ENCODE measurements at places on chromosomes 3 and 15.
A peak's percentile ranks its signal among the peaks of the same experiment; 100 is the strongest.

- no peak for DNase-seq
These were observed 262.7 kb upstream of the NSMCE3 start for GRCh38 chr15:29532296-29532695.

GRCh38 chr3:64220161-64220914 is 4.9 kb downstream of the PRICKLE2 start:
- no peak for DNase-seq

GRCh38 chr15:86236356-86237110 is 156.9 kb downstream of the AGBL1 start:
- no peak for DNase-seq

DNA sequence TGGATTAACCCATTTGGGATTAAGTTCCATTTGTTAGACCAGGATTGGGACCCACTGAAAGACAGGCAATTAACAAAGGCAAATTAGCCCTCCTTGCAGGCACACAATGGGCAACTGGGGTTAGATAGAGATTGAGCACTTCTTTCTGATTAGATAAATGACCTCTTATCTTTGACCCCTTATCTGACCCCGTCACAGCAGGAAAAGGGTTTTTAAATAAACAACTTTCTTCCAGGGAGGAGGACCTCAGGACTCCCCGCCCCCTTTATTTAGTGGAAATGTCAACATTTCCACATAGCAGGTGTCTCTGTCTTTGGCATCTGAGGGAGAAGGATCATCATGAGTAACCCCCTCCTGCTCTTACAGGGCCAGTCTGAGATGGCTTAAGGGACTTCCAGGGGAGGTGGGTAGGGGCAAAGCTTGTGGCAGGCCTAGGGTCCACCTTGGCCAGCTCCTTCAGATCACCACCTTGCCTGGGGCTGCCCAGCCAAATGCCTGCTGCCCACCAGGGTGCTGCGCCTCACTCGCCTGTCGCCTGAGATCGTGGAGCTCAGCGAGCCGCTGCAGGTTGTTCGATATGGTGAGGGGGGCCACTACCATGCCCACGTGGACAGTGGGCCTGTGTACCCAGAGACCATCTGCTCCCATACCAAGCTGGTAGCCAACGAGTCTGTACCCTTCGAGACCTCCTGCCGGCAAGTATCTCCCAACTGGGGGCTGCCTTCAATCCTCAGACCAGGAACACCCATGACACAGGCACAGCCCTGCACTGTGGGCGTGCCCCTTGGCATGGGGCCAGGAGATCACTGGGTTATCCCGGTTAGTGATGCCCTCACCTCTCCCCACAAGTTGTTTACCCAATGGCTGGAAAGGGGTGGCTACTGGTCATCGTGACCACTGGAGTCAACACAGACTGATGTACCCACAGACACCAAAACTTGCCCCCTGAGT is 2.6 kb upstream of the WDR6 start:
- no peak for DNase-seq

DNA sequence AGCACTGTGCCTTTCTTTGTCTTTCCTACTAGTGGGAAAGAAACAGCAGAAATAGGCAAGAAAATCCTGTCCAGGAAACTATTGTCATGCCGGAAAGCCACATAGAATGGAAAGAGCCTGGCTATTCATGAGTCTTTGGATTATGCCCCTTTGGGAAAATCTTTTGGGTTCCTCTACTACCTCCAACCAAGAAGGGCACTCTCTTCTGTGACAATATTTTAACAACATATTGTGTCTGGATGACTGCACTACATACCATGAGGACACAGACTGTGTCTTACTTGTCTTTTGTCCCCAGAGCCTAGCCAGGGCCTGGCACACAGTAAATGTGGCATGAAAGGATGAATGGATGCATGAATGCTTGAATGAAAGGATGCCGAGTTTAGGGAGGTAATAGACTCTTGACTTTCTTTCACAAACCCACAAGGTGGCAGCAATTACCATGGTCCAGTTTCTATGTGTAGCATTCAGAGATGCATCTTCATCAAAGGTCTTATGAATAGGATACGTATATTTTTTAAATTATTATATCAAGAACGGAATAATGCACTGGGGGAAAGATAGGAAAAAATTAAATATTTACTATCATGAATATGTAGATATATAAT is 30.3 kb downstream of the ARL14 start:
- peak; percentile 57 for DNase-seq

DNA sequence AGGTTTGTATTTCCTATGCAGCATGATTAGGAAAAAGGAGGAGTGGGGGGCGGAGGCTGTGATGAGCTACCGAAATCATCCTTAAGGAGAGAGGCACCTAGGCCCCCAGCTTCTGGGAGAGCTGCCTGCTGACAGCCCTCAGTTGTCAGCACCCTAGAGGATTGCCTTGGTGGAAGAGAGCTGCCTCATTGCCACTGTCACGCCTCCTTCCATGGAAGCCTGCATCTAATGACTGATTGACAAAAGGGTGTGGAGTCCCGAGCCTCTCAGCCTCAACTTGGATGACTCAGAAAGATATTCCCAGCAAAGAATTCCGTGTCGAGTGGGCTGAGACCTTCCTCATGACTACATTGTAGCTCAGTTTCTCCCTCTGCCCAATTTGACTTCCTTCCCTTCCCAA is 320.4 kb upstream of the PROK2 start:
- no peak for DNase-seq

DNA sequence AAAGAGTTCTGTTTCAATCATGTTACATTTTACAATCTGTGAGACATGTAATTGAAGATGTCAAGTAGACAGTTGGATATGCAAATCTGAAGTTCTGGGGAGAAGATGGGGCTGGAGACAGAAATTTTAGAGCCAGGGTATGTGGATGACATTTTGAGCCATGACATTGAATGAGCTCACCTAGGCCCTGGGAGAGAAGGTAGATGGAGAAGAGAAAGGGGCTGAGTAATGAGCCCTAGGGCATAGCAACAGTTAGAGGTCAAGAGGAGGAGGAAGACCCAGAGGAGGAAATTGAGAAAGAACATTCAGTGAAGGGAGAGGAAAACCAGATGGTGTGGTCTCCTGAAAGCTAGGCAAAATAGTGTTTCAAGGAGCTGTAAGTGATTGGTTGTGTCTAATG is 15.3 kb downstream of the TMEM266 start:
- no peak for DNase-seq

DNA sequence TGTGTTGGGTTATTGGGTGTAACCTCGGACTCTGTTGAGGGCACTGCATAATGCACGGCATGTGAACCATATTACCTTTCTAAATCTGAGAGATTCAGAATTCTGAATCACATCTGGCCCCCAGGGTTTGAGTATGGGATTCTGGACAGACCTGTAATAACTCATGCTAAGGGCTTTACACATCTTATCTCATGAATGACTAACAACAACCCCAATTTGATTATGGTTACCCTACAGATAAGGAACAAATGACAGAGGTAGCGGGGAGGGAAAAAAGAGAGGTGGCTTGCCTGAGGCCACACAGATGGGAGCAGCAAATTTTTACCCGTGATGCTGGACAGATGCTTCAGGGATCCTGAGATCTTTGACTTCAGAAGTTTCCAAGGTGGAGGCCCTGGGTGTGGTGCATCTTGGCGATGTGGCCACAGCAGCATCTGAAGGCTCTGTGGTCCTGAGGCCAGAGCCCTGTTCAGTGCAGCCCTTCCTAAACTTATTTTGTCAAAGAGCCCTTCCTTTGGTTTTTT is 43.8 kb downstream of the POMGNT2 start:
- DNase-seq = no peak

- DNase-seq = peak; percentile 57
These were observed 435.6 kb downstream of the MECOM start for GRCh38 chr3:169227911-169228310.

DNA sequence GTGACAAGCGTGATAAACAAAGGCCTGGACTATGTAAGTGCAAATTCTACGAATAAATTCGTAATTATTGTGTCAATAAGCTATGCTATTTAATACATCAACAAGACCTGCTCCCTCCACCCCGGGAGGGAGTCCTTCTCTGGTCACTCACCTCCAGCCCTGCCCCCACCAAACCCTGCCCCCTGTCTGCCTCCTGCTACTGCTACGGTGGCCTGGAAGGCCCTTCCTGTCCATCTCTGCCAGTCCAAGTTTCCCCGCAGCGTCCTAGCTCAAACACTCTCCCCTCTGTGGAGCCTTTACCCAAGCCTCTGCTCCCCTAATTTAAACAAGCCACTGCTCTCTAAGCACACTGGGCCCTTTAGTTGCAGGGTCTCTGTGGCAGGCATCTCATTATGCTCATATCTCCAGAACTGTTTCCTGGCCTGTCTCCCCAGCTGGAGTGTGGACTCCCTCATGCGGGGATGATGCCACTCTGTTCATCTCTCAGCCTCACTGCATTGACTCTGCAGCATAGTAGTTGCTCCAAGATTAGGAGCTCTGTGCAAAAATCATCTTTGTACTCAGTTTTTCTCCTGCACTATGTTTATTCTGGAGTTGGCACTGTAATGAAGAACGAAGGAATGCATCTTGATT is 241.2 kb downstream of the NTRK3 start:
- DNase-seq = no peak

DNA sequence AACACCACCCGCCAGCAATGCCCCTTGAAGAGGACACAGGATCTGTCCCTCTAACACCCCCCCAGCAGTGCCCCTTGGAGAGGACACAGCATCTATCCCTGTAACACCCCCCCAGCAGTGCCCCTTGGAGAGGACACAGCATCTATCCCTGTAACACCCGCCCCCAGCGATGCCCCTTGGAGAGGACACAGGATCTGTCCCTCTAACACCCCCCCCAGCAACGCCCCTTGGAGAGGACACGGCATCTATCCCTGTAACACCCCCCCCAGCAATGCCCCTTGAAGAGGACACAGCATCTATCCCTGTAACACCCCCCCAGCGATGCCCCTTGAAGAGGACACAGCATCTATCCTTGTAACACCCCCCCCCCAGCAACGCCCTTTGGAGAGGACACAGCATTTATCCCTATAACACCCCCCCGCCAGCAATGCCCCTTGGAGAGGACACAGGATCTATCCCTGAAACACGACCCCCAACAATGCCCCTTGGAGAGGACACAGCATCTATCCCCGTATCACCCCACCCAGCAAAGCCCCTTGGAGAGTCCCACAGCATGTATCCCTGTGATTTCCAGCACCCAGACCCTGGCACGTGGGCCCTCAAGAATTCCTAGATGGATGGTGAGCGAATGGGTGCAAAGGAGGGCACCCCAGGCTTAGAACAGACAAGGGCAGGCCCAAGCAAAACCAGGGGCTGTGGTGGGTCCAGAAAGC is 26.9 kb downstream of the TNK2 start:
- no peak for DNase-seq

GRCh38 chr3:57038466-57039164 is 21.8 kb upstream of the SPATA12 start:
- no peak for DNase-seq

GRCh38 chr3:106058475-106058874 is 189.7 kb upstream of the CBLB start:
- no peak for DNase-seq

GRCh38 chr3:186953011-186953487 is 22.7 kb downstream of the ST6GAL1 start:
- peak; percentile 70 for DNase-seq

Measured in lung microvascular endothelial cell (primary cell).